ENCODE measurements at places on chromosomes 5 and 9.

- DNase-seq = peak; percentile 98
Observed at GRCh38 chr5:132490484-132491367, at the start of gene IRF1. IRF1 (minus strand) TSS chr5:132490773; CDS start chr5:132489478, 1,295 bp downstream.

GRCh38 chr9:20507431-20507830, 114.9 kb downstream of the MLLT3 start:
- no peak for DNase-seq

DNA sequence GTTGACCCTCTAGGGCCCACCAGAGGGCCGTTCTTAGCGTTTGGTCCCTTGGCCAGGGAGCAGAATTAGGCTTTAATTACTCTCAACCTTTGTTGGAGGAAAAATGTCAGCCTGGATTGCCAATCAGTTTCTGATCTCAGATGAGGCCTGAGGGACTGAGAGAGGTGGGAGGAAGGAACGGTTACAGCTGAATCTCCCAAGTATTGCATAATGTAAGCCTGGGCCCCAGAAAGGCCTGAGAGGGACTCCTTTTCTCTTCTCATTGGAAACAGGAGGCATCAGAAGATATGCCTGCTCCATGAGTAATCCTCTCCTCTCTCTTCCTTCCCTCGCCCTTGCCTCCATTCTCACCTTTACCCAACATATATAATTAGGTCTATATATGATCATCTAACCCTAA, 105.7 kb downstream of the INSYN2B start:
- DNase-seq = no peak

- DNase-seq = no peak
Observed at GRCh38 chr5:113085880-113086409, 109.3 kb downstream of the DCP2 start.

DNA sequence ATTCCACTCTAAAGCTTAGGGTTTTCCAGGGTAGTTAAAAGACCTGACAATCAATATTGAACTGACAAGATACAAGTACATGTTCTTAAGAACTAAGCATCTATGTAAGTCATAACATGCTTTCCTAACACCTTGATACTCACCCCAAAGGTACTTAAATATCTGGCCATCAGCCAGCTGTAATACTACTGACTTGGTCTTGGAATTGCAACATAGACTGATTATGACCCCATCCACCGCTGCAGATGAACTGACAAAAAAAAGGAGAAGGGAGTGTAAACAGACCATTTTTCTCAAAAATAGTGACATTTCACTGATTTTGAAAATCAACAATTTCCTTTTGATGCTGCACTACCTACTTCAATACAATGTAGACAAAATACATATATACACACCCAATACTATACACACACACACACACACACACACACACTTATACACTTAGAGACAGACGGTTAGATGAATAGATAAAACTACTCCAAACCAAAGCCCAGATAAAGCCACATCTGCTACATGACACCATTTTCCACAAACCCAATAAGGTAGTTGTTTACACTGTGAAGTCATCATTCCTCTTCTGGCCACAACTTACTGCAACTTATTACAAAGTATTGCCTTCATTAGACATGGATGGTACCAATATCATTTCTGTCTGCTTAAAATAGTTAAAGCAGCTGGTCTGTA, 30.4 kb downstream of the ELP1 start:
- no peak for DNase-seq

DNA sequence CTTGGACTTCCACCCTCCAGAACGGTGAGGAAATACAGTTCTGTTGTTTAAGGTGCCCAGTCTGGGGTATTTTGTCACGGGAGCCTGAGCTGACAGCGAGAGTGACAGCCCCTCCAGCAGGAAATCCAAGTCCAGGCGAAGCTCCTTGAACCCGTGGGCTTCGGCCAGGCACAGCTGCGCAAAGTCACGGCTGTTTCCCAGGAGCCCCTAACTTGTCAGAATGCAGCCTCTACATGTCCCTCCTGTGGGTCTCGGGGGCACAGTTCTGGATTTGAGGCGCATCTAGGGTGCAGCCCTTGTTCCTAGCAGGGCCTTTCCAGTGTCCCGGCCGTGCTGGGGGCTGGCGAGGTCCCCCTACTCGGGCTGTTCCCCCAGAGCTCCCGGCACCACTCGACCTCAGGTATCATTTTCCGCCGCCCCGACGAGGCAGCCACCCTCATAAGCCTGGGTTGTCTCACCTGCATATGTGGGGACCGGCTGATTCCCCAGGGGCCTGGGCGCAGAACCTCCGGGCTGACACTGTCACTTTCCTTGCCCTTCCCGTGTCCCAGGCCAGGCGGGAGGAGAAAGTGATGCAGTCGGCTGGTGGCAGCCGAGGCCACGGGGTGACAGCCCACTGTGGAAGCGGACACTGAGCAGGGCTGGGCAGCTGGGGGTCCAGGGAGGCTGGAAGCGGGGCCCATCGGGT, 4.5 kb downstream of the LCN8 start:
- no peak for DNase-seq

- DNase-seq = no peak
Observed at GRCh38 chr9:33377089-33377715, 25.2 kb downstream of the AQP7 start.

GRCh38 chr5:61177716-61178115, 15.4 kb upstream of the SMIM15 start:
- DNase-seq = no peak

DNA sequence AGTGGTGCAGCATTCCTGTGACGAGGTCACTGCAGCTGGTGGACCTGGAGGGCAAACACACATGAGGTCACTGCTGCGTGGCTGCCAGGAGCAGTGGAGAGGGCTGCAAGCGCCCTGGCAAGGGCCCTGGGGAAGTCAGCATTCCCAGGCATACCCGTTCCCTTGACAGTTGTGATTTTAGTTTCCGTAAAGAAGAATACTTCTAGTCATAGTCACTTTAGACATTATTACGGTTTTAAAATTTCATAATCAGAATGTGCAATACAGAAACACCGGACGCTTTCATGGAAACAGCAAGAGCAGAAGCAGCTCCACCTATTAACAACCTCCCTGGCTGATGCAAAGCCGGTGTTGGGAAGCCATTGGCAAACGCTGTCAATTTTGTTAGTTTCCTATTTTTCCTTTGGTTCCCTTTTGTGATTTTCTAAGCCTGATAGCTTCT, 129.8 kb downstream of the GADD45G start:
- DNase-seq = no peak

DNA sequence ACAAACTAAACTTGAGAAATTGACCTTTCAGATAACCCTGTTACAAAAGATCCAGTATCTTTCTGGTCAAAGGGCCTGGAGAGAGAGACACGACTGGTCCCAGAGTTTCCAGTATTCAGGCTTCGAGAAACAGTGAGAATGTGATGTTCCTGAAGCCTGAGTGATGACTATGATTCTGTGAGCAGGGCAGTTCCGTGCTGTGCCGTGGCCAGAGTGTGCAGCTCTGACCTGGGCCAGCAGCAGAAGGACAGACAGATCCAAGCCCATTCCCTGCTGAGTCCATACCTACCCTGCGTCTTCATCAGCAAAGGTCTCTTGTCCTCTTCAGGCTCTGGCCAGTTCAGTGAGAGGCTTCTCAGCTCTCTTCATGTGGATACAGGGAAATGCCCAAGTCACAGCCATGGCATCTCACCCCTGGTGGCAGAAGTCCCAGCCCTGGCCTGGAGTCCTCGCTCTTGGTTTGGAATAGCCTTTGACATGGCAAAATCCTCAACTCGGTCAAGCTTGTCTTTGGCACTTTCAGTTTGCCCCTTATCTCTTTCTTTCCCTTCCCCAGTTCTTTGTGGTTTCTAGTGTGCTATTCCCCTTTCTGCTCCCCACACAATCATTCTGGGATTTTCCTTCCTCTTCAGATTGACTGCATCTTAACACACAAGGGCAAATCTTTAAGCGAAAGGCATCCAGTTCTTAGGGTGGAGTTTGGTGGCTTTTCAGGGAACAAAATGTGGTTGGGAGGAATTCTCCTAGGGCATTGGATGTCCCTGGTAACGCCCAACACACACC, 107.7 kb downstream of the LIFR start:
- DNase-seq = no peak

- no peak for DNase-seq
Observed at GRCh38 chr9:133429641-133430161, 7.5 kb downstream of the ADAMTS13 start.
